ENCODE measurements at places on chromosomes 7 and 10. TPM values are rescaled to one million over a fixed set of nuclear protein-coding genes. Genes with fewer than 3 reads are reported as not detected.

DNA sequence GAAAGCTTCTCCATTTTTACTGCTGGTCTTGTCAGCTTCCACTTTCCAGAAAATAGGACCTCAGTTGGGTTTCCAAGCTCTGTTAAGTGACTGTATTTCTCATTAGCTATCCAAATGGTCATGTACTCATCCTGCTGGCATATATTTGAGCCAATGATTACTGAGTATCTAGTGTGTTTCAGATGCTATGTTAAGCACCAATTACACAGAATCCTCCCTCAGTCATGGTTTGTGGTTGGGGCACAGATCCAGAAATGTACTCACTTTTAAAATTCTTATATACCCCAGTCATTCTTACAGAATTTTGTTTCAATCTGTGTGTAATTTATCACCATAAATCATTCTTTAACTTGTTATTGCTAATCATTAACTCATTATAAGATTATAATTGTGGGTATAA is 362.3 kb upstream of the MTPN start:
- DNase-seq, result no peak

Gene AKR1C1
- 7.2 TPM for polyA plus RNA-seq

DNA sequence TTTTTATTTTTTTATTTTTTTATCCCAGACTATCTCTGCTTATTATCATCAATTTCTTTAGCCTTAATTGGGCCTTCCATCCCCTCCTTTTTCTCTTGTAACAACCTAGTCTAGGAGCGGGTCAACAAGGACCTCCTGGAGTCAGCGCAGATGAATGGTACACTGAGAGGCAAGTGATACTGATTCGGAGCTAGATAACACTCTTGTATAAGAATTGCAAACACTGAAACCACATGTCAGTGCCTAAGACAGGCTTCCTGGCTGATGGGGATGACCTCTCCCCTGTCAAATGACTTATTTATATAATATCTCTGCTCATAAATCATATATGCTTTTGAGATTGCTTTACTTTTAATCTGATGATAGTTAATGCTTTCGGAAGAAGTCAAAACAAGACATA is 22.7 kb downstream of the BPGM start:
- DNase-seq, result no peak

DNA sequence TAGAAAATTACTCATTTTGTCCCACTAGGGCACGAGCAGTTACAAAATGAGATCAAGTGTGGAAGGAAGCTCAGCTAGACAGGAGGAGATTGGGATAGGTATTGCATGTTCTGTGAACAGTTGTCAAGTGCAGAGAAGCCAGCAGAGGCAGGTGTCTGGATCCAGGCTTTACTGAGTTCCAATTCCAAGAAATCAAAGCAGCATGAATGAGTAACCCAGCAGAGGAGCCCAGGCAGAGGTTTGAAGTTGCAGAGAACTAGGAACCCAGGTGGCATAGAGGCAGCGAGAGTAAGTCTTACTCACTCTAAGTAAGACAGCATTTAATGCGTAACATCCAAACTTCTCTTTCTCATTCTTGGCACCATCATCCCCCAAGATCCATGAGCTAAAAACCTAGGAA is 11.8 kb downstream of the MRC1 start:
- no peak for DNase-seq

DNA sequence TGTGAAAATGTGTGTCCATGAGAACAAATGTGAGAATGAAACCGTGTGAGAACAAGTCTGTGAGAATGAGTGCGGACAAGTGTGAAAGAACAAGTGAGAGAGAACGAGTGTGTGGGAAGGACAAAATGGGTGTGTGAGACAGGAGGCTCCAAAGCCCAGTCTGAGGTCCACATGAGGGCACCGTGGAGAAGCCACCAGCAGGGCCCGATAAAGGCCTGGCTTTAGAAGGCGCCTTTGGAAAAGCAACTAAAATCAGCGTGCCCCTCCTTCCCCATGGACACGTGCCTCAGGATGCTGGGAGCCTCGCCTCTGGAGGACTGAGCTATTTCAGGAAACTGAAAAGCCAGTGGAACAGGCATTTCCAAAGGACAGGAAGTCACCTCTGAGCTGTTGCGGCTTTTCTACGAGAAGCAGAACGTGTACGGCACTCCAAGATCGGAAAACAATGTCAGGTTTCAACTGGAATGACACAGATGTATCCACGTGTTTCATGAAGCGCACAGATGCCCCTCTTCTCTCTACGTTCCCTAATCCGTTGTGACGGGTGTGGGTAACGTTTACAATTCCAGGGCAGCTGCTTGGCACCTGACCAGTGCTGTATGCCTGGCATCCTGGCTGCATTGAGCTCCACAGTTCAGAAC is 46.4 kb downstream of the ESYT2 start:
- no peak for DNase-seq

DNA sequence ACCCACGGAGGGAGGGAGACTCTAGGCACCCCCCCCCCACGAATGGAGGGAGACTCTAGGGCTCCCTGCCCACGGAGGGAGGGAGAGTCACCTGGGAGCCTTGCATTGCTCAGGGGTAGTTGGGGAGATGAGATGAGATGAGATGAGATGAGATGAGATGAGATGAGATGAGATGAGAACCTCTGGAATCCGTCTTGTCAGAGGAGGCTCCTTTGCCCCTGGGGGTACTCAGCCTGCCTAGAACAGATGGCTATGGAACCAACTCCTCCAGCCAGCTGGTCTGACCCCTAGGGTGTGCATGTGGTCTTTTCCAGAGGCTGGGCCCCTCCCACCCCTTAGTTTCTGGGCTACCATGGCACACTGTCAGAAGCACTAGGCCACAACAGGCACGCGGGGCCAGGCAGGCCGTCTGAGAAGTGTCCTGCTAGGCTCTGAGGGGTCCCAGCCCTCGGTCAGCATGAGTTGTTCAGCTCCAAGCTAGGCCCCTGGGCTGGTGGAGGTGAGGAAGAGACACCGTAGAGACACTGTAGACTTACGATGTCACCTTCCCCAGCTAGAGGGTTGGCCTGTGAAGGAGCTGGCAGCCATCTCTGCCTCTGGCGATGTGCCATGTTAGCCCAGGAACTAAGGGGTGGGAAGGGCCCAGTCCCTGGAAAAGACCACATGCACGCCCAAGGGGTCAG is 8.8 kb downstream of the TSPAN15 start:
- no peak for DNase-seq

DNA sequence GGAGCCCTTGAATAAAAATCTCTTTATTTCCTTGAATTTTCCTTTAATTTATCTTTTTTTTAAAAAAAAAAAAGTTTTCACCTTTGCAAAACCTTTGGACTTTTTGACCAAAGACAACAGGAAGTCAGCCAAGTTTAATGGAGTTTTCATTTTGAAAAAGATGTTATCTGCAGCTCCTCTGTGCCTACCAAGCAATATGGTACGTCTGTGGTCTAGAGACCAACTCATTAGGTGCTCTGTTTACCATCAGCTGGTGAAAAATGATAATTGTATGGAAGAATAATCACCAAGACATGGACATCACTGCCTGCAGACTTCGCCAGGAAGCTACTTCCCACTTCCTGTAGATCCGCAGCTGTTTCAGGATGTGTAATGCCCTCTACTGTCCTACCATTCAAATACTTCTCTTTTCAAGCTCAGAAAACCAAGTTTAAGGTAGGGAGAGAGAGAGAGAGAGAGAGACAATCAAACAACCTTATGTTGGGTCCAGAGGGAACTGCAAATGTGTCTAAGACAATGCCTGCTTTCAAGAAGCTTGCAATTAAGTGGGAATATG is 18.7 kb downstream of the PLXNA4 start:
- no peak for DNase-seq
